ENCODE measurements at places on chromosomes 16 and 17.

DNA sequence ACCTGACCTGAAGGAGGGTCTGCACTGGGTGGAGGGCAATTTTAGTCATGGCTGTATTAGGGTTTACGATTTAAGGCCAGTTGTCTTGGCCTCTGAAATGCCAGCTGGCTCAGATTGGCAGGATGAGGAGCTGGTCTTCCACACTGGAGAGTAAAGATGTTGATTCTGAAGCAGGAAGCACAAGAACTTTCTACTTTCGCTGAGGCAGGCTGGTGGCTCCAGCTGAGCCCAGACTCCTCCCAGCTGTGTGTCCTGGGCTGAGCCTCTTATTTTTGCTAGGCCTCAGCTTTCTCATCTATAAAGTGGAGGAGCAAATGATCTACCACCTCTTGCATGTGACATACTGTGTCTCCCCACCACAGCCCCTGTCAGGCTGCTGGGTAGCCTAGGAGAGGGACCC, 74.4 kb downstream of the MRM1 start:
- DNase-seq = no peak

DNA sequence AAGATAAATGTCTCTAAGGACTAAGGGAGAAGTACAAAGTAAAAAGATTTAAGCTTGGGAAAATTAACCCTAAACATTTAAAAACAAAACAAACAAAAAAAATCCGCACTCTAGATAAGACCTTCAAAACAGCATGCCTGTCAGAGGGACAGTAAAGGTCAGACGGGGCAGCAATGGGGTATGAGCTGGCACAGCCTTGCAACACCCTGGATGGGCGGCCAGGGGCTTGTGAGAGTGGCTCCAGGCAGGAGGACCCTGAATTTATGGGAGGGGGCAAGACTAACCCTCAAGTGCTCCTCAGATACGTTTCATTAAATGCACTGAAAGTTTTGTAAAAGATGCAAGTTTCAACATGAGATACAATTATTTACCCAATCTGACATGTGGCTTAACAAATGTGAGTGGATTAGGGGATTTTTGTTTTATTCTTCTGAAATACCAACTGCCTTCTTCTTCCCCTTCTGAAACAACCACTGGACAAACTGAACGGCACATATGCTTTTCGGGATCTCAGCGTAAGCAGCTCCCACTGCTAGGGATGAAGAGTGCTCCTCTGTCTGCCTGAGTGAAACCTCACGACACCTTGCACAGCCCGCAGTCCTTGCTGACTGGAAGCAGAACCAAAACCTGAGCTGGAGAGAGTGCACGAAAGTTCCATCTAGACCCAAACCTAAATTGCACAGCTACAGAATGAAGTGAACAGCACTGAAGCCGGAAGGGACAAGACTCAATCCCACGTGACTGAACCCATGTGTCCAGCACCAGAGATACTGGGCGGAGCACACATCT, 128.4 kb downstream of the ANKRD11 start:
- DNase-seq = no peak

GRCh38 chr17:6455321-6455705, 11.1 kb downstream of the PIMREG start:
- no peak for DNase-seq

DNA sequence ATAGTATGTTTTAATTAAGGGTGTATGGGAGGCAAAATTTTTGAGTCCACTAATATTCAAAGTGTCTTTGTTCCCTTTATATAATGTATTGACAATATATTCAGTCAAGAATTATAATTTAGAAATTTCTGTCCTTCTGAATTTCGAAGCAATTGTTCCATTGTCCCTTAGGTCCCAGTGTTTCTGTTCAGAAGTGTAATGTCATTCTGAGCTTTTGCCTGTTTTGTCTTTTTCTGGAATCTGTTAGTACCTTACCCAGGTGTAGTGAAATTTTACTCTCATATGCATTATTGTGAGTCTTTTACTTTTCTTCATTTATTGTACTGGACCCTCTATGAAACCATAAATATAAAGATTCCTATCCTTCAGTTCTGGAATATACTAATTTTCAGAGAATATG, 505.7 kb upstream of the KIF2B start:
- DNase-seq = no peak

DNA sequence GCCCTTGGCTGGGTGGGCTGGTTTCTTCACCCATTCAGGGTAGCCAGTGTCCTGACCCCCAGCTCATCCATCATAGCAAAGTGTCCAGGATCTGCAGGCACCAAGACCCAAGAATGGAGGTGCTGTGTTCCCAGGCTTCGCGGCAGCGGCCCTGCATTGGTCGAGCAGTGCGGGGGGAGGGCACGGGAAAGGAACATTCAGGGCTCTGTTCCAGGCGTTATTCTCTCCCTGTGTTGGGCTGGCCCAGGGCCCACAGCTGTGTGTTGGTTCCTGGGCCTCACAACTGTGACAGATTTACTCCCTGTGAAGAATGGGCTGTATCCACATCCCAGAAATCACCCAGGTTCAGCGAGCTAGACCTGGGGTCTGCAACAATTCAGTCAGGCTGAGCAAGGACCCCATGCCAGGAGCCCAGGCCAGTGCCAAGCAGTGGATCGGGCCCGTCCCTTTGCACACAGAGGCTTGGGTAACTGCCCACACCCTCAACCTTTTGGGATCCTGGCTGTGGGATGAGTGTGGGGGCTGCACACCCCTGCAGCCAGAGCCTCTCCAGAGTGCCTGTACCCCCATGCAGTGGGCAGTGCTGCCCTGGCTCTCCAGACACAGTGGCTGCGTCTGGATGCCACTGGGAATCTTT, 10.0 kb downstream of the GPT2 start:
- no peak for DNase-seq

DNA sequence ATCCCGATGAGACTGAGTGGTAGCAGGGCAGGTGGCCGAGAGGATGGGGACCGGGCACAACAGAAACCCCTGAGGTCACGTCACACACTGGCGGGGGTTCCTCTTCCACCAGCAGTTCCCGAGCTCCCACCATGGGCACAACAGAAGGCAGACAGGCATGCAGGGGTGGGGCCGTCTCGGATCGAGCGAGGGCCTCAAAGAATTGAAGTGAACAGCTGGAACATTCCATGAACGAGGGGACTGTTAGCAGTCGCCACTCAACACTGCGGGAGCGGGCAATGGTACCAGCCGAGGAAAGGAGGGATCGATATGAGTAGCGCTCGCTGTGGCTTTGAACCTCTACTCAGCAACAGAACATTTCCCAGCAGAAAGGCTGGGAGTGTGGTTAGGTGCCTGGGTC, 5.3 kb downstream of the CEP131 start:
- DNase-seq = no peak

- no peak for DNase-seq
Measured at GRCh38 chr17:7463372-7463846, 16.0 kb downstream of the ZBTB4 start.

- no peak for DNase-seq
Measured at GRCh38 chr17:74272731-74273201, 1.3 kb upstream of the DNAI2 start.

- no peak for DNase-seq
Measured at GRCh38 chr16:65312071-65312470, 190.2 kb upstream of the CDH11 start.

DNA sequence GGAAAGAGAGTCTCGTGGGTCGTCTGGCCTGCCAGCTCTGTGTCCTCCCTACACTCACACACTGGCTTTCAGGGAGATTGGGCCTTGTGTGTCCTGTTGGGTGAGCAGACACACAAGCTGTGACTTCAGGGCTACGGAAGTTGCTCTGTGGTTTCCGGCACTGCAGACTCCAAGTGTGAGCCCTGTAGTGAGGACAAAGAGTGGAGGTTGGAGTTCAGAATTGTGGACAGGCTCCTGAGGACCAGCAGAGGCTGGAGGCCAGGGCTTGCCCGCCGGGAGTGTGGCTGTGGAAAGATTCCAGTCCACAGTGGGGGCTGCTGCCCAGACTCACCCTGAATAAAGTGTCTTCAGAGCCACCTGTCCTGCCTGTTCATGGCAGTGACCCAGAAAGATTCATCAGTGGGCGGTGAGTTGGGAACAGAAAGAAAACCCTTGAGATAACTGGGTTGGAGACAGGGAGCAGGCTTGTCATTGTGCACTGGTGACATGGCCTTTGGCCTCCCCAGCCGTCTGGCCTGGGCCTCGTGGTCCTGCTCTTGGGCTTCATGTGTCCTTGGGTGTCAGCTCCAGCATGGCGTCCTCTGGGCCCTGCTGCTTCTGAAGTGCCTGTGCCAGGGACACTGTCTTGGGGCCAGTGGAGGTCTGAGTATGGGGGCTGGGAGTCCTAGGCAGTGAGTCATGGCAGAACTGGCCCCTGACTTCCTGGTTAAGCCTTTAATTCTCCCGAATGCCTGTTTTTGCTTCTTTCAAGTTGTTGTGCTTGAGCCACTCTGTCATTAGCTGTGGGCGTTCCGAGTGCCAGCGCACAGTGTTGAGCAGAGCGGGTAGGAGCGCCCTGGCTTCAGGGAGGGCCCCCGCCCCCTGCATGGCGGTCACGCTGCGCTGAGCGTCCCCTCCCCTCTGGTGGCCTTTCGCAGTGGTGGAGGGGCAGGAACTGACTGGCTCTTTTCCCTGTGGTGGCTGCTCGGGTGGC, 19.9 kb upstream of the ZNF750 start:
- peak; percentile 48 for DNase-seq

- DNase-seq = no peak
Measured at GRCh38 chr16:30570636-30571444, 674 bp downstream of the ZNF688 start.

DNA sequence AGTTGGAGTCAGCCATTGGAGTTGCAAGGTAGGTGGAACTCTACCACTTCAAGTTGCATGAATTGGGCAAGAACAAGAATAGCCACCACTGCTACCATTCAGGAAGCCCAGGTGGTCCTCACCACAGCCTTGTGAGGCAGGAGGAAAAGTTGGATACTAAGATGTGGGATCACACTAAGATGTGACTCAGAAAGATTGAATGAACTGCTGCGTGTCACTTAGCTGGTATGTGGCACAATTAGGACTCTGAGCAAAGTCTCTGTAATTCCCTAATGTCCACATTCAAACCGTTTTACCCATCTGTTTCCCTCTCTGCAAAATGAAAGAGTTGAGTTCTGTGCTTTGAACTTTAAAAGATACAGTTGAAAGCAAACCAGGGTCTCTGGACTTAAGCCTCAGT, 44.7 kb upstream of the HS3ST3A1 start:
- no peak for DNase-seq

DNA sequence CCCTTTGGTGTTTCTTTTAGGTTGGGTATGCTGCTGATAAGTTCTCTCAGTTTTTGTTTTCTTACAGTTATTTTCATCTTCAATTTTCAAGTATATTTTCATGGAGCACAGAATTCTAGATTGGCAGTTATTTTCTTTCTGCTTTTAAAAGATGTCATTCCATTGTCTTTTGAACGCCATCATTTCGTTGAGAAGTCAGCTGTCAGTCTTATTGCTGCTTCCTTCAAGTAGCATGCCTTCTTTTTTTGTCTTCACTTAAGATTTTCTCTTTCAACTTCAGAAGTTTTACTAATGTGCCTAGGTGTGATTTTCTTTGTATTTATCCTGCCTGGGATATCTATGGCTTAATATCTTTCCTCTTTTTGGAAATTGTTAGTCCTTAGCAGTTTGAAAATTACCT, 262.2 kb upstream of the PMFBP1 start:
- no peak for DNase-seq

DNA sequence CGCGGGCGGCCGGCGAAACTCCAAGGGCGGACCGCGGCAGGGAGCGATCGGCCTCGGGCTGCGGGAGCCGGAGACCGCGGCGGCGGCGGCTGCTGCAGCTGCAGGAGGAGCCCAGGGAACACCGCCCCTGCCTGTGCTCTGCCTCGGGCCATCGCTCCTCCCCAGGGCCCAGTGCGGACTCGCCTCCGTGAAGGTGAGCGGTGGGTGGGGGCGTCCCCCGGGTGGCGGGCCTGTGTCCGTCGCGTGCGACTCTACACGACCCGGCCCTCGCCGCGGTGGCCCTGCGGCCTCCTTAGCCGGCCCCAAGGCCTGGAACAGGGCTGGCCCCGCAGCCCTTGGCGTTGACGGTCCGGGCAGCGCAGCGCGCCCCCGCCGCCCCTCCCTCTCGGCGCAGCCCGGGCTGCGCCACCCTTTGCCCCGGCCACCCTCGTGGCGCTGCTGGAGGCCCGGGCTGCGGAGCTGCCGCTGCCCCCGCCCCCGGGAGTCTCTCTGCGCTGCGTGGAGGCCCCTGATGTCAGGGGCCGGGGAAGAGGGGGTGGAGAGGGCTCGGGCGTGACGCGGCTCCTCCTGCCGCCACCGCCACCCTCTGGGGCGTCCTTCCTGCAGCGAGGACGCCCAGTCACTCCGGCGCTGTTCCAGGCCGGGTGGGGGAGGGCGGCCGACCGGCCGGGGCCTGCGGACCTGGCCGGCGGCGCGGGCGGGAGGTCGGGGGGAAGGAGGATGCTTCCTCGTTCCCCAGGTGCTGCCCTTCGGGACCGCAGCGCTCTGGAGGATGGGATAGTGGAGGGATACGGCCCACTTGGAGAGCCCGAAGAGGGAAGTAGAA, 485 bp downstream of the DYNLL2 start:
- DNase-seq = peak; percentile 64

DNA sequence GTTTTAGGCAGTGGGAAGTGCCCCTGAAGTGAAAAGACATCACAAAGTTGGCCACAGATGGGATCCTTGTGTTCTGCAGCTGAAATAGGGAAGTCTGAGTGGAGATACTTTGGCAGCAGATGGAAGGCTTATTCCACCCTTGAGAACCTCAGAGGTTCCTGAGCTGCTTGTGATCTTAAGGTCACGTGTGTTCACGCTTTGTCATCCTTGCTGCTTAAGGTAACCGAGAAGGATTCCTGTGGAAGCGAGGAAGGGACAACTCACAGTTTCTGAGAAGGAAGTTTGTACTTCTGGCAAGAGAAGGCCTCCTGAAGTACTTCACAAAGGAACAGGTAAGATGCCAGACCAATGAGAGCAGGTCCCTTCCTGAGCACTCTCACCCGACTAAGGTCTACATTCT, 12.2 kb downstream of the ADAP2 start:
- DNase-seq = no peak

GRCh38 chr17:49995055-49995738, at the start of gene DLX3:
TSS of gene DLX3 (minus strand) at chr17:49995224. CDS start at chr17:49994998, 226 bp downstream.
- DNase-seq = no peak

DNA sequence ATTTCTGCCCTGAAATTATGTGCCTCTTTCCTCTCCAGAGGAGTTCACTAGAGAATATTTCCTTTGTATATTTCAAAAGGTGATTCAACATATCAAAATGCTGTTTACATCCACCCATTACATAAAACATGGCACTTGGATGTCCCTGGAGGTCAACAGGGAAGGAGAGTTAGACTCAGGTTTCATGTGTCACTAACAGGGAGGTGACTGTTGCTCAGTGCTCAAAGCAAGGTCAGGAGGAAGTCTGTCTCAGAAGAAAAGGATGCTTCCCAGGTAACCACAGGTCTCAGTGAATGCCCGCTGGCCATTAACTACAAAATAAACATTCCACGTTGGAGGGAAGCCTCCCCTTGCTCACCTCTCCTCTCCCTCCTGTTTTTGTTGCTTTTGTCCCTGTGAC, 198.6 kb downstream of the AXIN2 start:
- DNase-seq = no peak

Data from effector memory CD8-positive, alpha-beta T cell (primary cell).